ENCODE measurements at places on chromosomes 6 and 20. TPM values are rescaled to one million over a fixed set of nuclear protein-coding genes. Genes with fewer than 3 reads are reported as not detected.

DNA sequence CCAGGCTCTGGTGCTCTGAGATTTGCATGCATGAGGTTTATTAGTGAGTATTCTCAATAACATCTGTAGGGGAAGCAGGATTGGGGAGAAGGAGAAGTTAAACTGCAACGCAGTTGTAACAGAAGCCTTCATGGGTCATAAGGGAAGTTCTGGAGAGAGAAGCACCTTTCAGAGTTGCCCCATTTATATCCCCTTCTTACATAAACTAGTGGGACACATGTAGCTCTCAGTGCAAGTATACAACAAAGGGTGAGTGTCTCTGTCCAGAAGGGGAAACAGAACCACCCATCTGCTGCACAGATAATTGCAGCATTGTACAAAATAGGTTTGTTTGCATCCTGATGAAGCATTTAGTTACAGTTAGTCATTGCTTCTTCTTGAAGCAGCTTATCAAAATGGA, 4.3 kb upstream of the ADGB start:
- no peak for DNase-seq

GRCh38 chr6:19830171-19830570, 7.0 kb upstream of the ID4 start:
- DNase-seq = no peak

- no peak for DNase-seq
Observed at GRCh38 chr6:122352981-122353664, 46.3 kb upstream of the HSF2 start.

GRCh38 chr6:22664968-22665367, 95.6 kb downstream of the HDGFL1 start:
- no peak for DNase-seq

- no peak for DNase-seq
Observed at GRCh38 chr6:20647585-20647984, 113.3 kb downstream of the CDKAL1 start.

- no peak for DNase-seq
Observed at GRCh38 chr20:10448270-10449156, 13.4 kb downstream of the SLX4IP start.

DNA sequence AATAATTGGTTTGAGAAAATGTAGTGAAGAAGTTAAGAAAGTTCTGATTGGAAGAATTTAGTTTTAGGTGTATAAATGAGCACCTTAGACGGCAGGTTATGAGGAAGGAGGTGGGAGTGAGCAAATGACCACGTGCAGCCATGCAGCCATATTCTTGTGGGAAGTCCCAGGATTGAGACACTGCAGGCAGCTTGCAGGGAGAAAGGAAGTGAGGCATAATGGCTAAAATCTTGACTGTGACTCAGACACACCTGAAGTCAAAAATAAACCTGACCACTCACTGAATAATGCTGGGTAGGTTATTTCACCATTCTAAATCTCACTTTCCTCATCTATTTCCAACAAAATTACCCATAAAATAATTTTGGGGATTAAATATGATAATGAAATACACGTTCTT, 16.6 kb downstream of the DSE start:
- peak; percentile 16 for DNase-seq

DNA sequence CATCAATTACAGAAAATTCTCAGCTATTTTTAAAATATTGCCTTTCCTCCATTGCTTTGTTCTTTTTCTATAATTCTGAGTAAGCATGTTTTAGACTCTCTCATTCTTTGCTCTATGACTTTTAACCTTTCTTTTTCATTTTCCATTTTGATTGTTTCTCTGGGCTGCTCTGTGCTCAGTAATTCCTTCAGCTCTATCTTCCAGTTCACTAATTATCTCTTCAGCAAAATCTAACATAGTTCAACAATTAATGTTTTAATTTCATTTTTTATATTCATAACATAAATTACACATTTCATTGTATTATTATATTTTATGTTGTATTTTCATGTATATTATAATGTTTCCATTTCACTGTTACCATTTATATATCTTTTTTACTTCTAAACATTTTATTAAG, 198.8 kb upstream of the NOX3 start:
- DNase-seq = no peak

- no peak for DNase-seq
Observed at GRCh38 chr6:157557559-157557958, 176.6 kb downstream of the ZDHHC14 start.

SAMD5 gene
- total RNA-seq = not detected

MOG gene
- total RNA-seq = not detected

DNAH8 gene
- total RNA-seq = not detected
